ENCODE measurements at places on chromosomes 12 and 14.

DNA sequence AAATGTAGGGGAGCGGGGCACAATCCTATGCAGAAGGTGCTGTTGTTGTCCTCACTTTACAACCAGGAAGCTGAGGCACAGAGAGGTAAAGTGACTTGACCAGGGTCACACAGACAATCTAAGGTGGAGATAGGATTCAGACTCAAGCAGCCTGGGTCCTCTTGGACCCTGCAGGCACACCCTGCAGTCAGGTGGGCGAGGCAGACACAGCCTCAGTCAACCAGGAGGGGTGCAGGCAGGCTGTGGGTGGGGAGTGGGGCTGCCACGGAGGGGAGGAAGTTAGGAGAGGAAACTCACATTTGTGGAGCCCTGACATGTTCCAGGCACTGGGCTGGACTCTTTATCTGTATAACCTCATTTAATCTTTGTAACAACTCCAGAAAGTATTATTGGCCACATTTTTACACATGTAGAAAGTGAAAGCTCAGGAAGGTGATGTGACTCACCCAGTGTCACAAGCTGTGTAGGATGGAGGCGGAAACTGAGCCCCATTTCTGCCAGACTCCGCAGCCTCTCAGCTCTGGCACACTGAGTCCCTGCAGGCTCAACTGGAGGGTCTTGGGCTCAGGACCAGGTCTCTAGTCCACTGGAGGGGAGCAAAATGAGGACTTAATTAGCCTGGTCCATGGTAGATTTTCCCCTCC is 24.9 kb upstream of the CHGA start:
- no peak overlapping the region for H3K4me3 ChIP-seq
- no peak for DNase-seq
- no peaks in the 10 kb centered on the region for H3K4me1 ChIP-seq
- H3K27ac ChIP-seq, result no peak overlapping the region
- H3K36me3 ChIP-seq, result no peaks in the 10 kb centered on the region

DNA sequence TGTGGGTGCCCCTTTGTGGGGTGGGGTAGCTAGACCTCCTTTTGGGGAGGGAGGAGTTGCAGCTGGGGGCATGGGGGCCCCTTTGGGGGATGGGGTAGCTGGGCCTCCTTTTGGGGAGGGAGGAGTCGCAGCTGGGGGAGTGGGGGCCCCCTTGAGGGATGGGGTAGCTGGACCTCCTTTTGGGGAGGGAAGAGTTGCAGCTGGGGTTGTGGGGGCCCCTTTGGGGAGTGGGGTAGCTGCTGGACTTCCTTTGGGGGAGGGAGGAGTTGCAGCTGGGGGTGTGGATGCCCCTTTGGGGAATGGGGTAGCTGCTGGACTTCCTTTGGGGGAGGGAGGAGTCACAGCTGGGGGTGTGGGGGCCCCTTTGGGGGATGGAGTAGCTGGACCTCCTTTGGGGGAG is 7.0 kb downstream of the NACA start:
- no peaks in the 10 kb centered on the region for H3K27me3 ChIP-seq
- no peaks in the 10 kb centered on the region for H3K36me3 ChIP-seq
- H3K4me3 ChIP-seq, result no peak overlapping the region
- H3K4me1 ChIP-seq, result peaks cover 33% of the 10 kb centered on the region
- no peak for DNase-seq

DNA sequence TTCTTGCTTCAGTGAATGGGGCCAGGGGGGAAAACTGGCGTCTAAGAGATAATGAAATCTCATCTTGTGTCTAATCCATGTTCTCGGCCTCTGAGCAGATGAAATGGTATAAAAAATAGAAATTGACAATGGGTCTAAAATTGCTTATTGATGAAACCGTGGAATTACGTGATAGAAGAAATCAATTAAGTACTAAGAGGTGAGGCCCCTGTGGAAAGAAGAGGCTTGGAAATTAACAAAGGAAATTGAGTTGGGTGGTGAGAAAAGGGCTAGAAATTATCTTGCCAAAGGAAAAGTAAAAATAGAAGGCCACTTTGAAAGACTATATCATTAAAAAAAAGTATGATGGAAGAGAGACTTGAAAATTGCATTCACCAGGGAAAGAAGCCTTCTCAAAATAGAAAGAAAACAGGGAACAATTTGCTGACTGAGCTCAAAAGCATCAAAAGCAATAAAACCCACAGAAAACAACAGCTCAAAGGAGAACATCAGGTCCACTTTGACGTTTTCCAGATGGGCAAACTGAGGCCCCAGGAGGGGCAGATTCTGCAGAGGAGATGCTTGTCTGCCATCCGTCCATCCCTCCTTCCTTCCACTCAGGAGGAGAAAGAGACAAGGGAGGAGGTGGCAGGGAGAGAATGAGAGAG is 226.1 kb upstream of the RTL1 start:
- DNase-seq, result no peak
- H3K27me3 ChIP-seq, result no peaks in the 10 kb centered on the region
- H3K4me1 ChIP-seq, result no peaks in the 10 kb centered on the region

- H3K4me3 ChIP-seq, result no peak overlapping the region
- no peaks in the 10 kb centered on the region for H3K4me1 ChIP-seq
- H3K27me3 ChIP-seq, result no peaks in the 10 kb centered on the region
- H3K36me3 ChIP-seq, result no peaks in the 10 kb centered on the region
- no peak for DNase-seq
These were observed 10.4 kb downstream of the B4GALNT3 start for GRCh38 chr12:470133-470532.

DNA sequence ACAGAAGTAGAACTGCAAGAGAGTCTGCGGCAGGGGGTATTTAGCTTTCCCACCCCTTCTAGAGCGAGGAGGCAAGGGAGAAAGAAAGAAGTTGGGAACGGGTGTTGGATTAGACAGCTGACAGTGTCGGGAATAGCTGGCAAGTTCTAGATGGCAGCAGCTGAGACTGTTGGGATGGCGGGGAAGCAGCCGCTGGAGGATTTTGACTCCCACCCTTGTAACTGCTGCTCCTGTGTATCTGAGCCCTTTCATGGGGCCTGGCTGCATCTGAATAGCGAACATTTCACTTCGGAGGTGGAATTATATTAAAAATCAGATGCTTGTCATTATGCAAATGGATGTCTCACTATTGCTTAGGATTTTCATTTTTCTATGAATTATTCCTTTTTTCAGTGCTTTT is 104.6 kb downstream of the AACS start:
- no peaks in the 10 kb centered on the region for H3K4me1 ChIP-seq
- H3K36me3 ChIP-seq, result no peaks in the 10 kb centered on the region
- no peak overlapping the region for H3K27ac ChIP-seq
- no peaks in the 10 kb centered on the region for H3K27me3 ChIP-seq
- no peak for DNase-seq

GRCh38 chr12:80777587-80777986 is 60.9 kb downstream of the MYF5 start:
- no peak for DNase-seq
- H3K27me3 ChIP-seq, result no peaks in the 10 kb centered on the region
- peak overlapping the region; percentile 61 for H3K27ac ChIP-seq
- H3K4me3 ChIP-seq, result no peak overlapping the region
- H3K4me1 ChIP-seq, result no peaks in the 10 kb centered on the region

DNA sequence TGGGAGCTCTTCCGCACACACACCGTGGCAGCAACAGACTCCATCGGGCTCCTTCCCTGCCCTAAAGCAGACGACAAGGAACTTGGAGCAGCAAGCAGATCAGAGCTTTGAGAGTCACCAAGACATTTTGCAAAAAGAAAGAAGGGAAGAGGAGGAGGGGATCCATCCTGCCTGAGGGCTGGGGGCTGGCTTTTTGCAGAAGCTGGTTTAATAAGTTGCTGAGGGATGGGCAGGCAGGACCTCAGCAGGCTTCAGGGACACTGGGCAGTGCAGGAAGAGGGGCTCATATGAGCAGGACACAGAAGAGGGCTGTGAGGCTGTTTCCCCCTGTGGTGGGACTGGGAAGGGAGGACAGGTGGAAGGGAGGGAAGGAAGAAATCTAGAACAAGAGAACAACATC is 133.4 kb upstream of the GSC start:
- H3K27me3 ChIP-seq, result no peaks in the 10 kb centered on the region
- H3K4me3 ChIP-seq, result no peak overlapping the region
- no peak for DNase-seq
- no peaks in the 10 kb centered on the region for H3K36me3 ChIP-seq

- no peaks in the 10 kb centered on the region for H3K27me3 ChIP-seq
- no peaks in the 10 kb centered on the region for H3K36me3 ChIP-seq
- H3K27ac ChIP-seq, result peak overlapping the region; percentile 97
- peak; percentile 69 for DNase-seq
- no peaks in the 10 kb centered on the region for H3K4me1 ChIP-seq
These were observed 31.4 kb downstream of the DCP1B start for GRCh38 chr12:1972856-1973317.

- no peaks in the 10 kb centered on the region for H3K4me1 ChIP-seq
- DNase-seq, result no peak
- H3K36me3 ChIP-seq, result no peaks in the 10 kb centered on the region
- H3K27me3 ChIP-seq, result no peaks in the 10 kb centered on the region
- no peak overlapping the region for H3K27ac ChIP-seq
- no peak overlapping the region for H3K4me3 ChIP-seq
These were observed 1701.5 kb upstream of the FLRT2 start for GRCh38 chr14:83828406-83828805.

DNA sequence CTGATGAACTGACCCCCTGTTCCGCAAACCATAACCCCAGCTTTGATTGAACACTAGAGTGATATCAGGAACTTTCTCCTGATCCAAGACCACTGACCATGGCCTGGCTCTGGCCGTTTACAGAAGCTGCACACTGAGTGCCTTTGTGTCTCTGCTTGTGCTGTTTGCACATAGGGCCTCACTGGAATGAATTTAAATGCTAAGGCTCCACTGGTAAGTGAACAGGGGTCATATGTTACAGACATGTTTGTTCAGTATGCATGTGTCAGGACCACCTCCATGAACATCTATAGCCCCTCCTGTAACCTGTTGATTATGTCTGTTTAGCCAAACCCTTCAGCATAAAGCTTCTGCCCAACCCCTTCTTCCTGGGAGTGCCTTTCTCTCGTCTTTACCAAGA is 1239.8 kb downstream of the TMEM121 start:
- no peak for DNase-seq
- no peak overlapping the region for H3K27ac ChIP-seq
- H3K4me1 ChIP-seq, result no peaks in the 10 kb centered on the region
- no peaks in the 10 kb centered on the region for H3K27me3 ChIP-seq
- no peaks in the 10 kb centered on the region for H3K36me3 ChIP-seq
- H3K4me3 ChIP-seq, result no peak overlapping the region
